ENCODE measurements at places on chromosomes 7 and 10.

DNA sequence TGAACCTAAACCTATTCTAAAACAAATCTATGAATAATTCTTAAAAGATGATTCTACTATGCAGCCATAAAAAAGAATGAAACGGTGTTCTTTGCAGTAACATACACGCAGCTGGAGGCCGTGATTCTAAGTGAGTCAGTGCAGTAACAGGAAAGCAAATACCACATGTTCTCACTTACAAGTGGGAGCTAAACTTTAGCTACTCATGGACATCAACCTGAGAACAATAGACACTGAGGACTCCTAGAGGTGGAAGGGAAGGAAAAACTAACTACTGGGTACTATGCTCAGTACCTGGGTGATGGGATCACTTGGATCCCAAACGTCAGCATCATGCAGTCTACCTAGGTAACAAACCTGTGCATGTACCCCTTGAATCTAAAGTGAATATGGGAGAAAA lies 575.0 kb upstream of the MGMT start:
- DNase-seq: no peak

- DNase-seq: no peak
Observed at GRCh38 chr10:125629758-125630376, 53.1 kb downstream of the TEX36 start.

DNA sequence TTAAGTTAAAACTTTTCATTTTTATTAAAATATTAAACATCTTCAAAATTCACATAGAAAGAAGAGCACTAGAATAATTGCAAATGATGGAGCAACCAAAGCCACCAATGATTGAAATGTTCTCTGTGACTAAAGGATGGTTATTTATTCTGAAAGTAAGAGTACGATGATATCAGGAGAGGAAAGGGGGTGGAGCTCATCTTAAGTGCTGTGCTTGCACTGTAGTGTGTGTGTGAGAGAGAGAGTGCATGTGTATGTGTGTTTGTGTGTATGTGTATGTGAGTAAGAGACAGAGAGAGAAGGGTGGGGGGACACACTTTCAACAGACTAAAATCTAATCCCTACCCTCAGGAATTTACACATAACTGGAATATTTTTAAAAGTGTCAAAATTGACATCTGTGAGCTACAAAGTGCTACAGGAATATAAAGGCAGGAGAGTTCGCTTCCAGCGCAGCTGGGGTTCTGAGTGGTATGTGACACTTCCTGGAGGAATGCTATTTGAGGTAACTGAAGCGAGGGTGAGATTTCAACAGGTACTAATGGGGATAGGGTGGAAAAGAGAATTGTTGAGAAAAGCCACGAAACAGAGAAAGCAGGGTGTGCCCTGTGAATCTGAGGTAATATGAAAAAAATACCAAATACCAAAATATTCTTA lies 57.2 kb upstream of the SMNDC1 start:
- DNase-seq: no peak

DNA sequence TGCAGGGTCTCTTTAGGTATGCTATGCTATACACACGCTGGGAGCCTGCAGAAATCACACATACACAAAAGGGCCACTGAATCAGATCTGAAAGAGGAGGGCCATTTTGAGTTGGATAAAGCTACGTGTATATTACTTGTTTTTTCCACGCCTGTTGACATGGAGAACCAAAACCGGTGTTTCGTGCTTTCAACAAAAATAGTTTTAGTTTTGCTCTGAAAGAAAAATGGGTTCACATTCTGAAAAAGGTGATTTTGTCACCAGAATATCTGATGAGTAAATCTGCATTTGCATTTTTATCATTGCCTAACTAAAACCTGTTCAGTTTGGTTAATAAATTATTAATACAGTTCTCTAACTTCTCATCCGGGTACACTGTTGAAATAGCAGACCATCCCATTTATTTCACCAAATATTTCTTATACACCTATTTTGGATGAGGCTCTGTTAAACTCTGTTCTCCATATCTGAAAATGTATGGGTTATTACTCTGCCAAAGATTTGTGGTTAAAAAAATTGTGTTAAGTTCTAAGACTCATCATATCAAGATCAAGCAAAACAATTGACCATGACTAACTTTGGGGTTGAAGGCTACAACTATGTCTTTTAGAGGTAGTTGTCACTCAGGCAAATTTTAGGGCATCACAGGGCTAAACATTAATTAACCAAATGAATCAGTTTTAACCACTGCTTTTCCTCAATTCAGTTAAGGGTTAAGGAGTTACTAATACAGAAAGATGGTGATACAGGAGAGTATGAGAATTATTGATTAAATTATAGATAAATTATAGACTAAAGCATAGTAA lies 101.2 kb upstream of the RPA3 start:
- DNase-seq: no peak

DNA sequence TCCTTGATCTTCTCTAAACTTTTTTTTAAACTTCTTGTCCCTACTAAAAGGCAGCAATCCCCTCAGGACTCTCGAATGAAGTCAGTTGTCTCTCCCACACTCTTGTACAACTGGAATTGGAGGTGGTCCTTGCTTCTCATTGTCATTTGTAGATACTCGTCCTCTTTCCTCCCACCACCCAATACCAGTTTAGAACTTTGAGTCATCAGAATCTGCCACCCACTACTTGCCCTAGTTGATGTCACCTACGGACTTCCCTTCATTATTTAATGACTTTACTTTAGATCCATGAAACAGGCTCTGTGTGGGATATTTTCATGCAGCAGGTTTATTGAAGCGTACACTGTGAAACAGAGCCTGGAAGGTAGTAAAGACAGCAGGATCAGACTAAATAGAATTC lies 28.6 kb upstream of the LHFPL3 start:
- no peak for DNase-seq

- DNase-seq: no peak
Observed at GRCh38 chr7:28731092-28731658, 227.0 kb downstream of the TRIL start.
